ENCODE measurements at places on chromosomes 2 and 18.

DNA sequence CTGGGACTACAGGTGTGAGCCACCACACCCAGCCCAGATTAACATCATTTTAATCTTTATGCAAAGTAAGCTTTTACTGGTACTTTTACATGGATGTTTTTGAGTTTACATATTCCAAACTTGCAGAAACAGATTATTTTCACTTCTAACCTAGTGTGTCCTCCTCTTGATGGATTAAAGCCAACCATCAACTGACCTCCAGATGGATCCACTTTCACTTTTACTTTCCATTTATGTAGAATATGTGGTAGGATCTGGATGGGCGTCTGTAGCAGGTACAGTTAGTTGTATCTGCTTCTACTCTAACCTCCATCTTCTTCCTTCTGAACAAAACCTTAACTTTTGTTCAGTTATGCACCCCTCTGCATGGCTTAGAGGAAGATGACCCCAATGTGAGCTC, 264.1 kb downstream of the CDH20 start:
- no peak overlapping the region for H3K27ac ChIP-seq
- H3K4me3 ChIP-seq = no peak overlapping the region
- H3K36me3 ChIP-seq = no peaks in the 10 kb centered on the region
- H3K4me1 ChIP-seq = no peaks in the 10 kb centered on the region
- DNase-seq = no peak
- H3K27me3 ChIP-seq = peaks cover 20% of the 10 kb centered on the region

DNA sequence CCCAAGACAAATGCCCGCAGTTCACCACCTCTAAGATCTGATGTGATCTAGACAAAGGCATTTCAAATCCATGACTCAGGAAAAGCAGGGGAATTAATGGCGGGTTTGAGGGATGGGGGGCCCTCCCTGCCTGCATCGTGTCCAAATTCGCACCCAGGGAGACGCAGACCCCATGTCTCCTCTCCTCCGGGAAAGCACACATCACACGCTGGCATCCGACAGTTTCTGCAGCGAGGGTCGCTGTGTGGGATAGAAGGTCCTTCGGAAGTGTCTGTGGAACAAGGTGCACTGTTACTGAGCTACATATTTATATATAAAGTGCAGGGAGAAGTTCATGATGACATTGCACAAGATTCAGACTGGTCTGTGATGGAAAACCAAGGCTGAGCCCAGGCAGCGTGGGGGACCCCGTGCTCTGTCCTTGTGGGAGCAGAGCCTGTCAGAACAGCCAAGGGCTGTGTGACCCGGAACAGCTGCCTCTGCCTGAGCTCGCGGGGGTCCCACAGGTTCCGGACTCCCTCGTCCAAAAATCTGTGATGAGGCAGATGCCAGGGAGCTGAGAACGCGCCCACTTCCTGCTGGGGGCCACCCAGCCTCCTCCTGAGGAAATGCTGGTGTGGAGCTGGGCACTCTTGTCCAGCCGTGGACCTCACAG, 82.3 kb upstream of the CTDP1 start:
- H3K27me3 ChIP-seq = peaks cover 6% of the 10 kb centered on the region
- H3K4me1 ChIP-seq = peaks cover 3% of the 10 kb centered on the region
- H3K4me3 ChIP-seq = no peak overlapping the region
- no peak overlapping the region for H3K27ac ChIP-seq
- no peaks in the 10 kb centered on the region for H3K36me3 ChIP-seq

- H3K36me3 ChIP-seq = peaks cover 38% of the 10 kb centered on the region
- peaks cover 61% of the 10 kb centered on the region for H3K4me1 ChIP-seq
- no peak for DNase-seq
- H3K27ac ChIP-seq = no peak overlapping the region
- no peak overlapping the region for H3K4me3 ChIP-seq
These were observed 32.6 kb downstream of the BCL2 start for GRCh38 chr18:63286926-63287325.

- DNase-seq = no peak
- H3K27me3 ChIP-seq = no peaks in the 10 kb centered on the region
- H3K4me1 ChIP-seq = peaks cover 6% of the 10 kb centered on the region
- H3K36me3 ChIP-seq = no peaks in the 10 kb centered on the region
These were observed 20.6 kb upstream of the SLC38A11 start for GRCh38 chr2:164975891-164976290.

DNA sequence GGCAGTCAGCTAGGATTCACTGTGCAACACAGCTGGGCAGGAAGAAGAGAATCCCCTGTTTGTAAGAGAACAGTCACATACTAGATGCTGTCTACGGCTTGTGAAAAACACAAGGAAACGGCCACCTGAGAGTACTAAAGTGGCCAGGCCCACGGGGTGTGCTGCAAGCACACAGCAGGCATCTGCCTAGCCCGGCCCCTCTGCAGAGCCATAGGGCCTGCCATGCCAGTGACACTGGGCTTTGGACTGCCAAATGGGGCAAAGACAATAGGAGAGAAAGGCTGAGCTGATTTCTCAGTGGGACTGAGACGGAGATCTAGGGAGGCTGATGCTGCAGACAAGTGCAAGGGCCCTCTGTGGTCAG, 10.3 kb downstream of the TUBB6 start:
- no peaks in the 10 kb centered on the region for H3K4me1 ChIP-seq
- no peaks in the 10 kb centered on the region for H3K27me3 ChIP-seq
- DNase-seq = no peak
- peaks cover 10% of the 10 kb centered on the region for H3K36me3 ChIP-seq
- no peak overlapping the region for H3K27ac ChIP-seq
- H3K4me3 ChIP-seq = no peak overlapping the region
